Left renal pelvis (tissue), 4 donors: ENCODE measurements at places on chromosomes 4 and X.

GRCh38 chrX:130552444-130553073 is 150.8 kb downstream of the RBMX2 start:
- DNase-seq, result no peak

DNA sequence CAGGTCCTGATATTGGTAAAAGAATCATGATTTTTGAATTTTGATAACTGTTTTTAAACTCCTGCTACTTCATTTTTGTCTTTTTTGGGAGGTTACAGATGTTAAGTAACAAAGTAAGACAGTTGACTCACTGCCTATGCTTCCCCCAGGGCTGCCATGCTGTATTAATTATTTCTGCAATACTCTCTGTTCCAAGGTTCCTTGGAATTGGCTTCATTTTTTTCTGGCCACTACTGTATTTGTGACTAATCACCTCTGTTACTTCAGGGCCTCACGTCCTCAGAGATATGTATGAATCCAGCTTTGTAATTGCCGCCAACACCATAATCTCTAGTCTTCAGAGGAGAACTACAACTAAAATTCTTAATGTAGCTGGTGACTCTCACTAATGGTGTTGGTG is 1729.3 kb downstream of the C4orf33 start:
- DNase-seq, result no peak

DNA sequence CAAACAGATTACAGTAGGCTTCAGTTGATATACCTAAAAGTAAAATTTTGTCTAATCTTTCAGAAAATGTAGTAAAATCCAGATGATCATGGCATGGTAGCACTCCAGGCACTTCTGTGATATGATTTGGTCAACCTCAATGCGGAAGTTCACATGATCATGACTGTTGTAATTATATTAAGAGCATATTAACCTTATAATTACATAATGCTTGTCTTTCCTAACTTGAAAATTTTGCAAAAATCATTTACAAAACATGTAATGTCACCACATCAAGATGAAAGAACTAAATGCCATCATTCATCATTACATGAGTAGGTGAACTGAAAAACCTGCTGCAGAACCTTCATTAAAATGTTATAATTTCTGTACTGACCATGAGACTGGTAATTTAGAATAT is 88.1 kb downstream of the MBNL3 start:
- DNase-seq, result no peak

- DNase-seq, result no peak
These were observed 2.7 kb upstream of the TSPAN7 start for GRCh38 chrX:38558686-38559085.

DNA sequence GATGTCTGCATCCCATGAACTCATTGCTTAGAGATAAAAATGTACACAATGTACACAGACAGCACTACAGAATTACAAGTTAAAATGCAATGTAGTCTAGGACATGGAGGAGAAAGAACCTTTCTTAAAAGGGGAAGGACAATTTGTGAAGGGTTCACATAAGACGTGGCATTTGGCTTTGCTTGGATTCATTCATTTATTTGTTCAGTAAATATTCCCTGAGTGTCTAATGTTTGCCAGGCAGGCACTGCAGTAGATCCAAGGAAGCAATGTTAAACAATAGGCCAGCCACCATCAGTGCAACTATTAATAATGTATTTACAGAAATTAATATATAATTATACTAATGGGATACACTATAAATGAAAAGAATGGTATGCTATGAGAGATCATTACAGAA is 94.4 kb downstream of the GRIA2 start:
- no peak for DNase-seq

GRCh38 chrX:19007011-19007410 is 23.1 kb upstream of the PHKA2 start:
- DNase-seq, result no peak

- no peak for DNase-seq
These were observed 324.4 kb downstream of the FAT4 start for GRCh38 chr4:125639182-125639621.

- DNase-seq, result no peak
These were observed 27.3 kb downstream of the BBS12 start for GRCh38 chr4:122759639-122760310.

- DNase-seq, result no peak
These were observed 82.2 kb upstream of the PRPS2 start for GRCh38 chrX:12709047-12709446.

DNA sequence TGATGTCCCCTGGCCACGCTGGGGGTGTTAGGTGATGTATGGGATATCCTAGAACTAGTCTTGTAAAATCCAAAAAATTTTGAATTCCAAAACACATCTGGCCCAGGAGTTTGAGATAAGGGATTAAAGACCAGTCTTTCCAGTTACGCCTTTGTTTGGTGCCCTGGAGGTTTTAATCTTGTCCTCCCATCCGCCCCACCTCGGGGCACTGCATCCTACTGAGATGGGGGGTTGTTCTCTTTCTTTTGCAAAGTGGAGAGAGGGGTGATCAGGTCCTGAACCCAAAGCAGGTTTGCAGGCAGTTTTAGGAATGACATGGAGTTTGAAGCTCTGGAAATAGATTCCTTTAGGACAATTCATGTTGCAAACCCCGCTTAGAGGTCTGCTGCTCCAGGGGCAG is 1.8 kb downstream of the SUV39H1 start:
- no peak for DNase-seq

DNA sequence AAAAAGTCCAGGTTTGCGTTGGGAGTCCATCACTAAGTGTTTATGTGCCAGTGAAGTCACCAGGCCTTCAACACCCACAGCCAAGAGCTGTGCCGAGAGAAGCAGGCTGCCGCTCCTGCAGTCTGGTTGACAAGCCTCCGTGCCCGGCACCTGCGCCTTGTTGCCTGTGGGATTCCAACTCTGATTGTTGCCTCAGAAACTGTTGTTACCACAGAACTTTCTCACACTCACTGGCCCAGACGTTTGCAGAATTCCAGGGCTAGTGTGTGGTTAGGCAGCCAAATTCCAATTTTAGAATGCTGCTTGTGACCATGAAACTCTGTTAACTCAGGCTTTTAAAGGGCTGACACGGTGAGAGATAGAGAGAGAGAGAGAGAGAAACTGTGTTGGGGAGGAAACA is 119.5 kb upstream of the LIMCH1 start:
- no peak for DNase-seq

DNA sequence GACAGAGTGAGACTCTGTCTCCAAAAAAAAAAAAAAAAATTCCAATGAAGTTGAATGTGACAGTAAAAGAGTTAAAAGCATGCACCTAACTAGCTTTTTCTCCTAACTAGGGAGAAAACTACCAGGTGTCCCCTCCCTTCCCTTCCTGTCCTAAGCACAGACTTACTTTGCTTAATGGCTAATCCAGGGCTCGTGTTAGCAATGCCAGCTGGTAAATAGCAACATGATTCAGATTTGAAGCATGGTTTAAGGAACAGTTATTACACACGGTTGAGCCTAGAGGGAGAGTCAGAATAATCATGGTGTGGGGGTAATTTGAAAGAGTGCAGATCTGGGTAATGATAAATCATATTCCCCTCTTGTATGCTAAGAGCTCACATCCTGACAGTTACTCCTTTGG is 338.3 kb downstream of the STIM2 start:
- no peak for DNase-seq

GRCh38 chr4:135838889-135839288 is 1637.3 kb upstream of the PABPC4L start:
- no peak for DNase-seq

GRCh38 chr4:150938417-150938816 is 76.7 kb downstream of the LRBA start:
- DNase-seq, result no peak

- no peak for DNase-seq
These were observed 186.9 kb upstream of the SPOCK3 start for GRCh38 chr4:167421201-167421600.

DNA sequence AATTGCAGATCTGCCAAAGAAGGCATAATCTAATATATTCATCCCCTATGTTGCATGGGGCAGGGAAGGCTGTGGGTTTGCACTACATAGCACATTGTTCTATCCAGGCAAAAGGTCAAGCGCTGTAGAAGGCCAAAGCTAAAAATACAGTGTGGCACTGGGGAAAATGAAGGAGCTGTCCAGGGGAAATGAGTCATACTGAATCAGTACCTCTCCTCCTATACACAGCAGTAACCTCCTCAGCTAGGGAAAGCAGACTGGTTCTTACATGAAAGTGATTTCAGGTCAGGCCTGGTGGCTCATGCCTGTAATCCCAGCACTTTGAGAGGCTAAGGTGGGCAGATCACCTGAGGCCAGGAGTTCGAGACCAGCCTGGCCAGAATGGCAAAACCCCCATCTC is 31.0 kb upstream of the SLC25A4 start:
- DNase-seq, result no peak

- no peak for DNase-seq
These were observed 382.7 kb upstream of the GALNTL6 start for GRCh38 chr4:171430495-171430894.

GRCh38 chrX:120781403-120781802 is 94.3 kb downstream of the CT47B1 start:
- DNase-seq, result no peak

DNA sequence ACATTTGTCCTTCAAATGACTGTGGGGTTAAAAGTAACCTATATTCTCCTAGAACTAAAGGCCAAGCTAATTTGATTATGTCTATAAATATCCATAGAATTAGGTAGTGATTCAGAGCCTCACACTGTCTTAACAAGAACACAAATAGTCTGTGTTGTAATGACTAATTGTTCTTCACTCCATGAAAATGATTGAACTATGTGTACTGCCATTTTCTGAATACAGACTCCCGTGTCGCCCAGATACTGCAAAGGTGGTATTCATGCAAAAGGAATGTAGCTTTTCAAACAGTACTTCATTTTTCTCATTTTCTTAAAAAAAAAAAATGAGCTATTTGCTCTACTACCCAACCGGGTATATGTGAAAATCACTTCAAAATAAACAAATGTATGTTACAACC is 11.3 kb upstream of the PHKA2 start:
- no peak for DNase-seq
